Jurkat, Clone E6-1 (cell line): ENCODE measurements at places on chromosomes 6 and 20.

DNA sequence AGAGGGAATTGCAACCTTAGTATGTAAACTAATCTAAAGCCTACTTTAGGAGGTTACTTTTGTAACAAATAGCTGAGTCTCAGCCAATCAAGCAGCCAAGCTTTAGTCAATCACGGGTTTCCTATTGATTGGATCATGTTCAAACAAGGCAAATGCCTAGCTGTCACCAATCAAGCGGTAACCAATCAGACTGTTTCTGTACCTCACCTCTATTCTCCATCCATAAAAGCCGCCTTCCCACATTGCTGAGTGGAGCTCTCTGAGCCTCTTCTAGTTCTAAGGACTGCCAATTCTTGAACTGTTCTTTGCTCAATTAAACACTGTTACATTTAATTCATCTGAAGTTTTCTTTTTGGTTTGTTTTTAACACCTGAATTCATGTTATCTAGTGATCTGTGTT, 148.4 kb upstream of the BMP5 start:
- DNase-seq = no peak

- DNase-seq = no peak
Observed at GRCh38 chr6:79468116-79468515, 69.1 kb downstream of the LCA5 start.

DNA sequence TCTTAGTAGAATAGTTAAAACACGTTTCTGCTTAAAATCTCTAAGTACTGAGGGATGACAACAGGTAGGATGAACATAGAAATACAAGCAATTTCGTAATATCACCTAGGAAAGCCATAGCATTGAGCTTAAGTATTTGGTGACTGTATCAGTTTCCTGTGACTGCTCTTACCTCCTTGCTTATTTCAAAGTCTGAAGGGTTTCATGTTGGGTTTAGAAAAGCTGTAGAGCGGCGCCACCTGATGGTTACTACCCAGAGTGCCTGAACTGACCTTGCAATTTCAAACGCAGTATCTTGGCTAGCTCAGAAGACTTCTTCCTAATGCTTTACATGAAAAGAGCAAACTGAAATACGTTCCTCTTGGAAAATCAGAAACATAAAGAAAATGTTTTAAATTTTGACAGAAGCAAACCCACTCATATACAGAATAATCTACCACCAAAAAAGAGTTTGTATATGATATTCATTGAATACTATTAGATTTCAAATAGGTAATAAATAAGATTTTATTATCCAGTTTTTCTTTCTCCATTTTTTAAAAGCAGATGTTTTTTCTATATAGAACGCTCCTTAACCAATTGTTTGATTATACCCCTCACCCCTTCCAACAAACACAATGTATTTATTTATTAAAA, 82.3 kb upstream of the RIPOR2 start:
- peak; percentile 72 for DNase-seq

- DNase-seq = no peak
Observed at GRCh38 chr20:54717983-54718382, 242.6 kb downstream of the DOK5 start.

GRCh38 chr6:74091136-74091793, 395.3 kb downstream of the CD109 start:
- peak; percentile 24 for DNase-seq

DNA sequence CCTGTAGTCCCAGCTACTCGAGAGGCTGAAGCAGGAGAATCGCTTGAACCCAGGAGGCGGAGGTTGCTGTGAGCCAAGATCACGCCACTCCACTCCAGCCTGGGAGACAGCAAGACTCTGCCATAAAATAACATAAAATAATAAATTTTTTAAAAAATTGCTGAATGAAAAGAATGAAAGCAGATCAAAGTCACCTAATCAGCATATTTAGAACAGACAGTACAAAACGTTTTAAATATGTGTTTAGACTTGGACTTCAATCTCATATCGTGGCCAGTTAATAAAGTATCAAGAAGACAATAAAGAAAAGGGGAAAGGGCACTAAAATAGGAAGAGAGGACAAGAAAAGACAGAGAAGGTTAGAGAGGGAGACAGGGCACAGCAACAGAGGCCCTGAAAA, 74.6 kb downstream of the EPM2A start:
- DNase-seq = no peak

DNA sequence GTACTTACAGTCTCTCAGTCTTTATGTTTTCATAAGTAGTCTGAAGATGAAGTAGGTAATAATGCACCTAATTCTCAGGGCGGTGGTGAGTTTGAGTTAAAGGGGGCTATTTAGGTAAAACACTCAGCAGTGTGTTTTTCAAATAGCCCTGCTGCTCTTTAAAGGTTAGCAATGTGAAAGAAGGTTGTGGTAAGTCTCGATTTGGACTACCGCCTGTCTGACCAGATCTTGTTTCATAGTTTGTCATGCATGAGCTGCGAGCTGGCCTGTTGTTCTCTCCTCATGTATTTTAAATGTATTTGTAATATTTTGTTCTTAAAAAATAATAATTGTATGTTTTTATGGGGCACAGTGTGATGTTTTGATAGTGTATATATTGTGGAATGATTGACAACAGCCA, 340.2 kb downstream of the DHX35 start:
- DNase-seq = no peak

DNA sequence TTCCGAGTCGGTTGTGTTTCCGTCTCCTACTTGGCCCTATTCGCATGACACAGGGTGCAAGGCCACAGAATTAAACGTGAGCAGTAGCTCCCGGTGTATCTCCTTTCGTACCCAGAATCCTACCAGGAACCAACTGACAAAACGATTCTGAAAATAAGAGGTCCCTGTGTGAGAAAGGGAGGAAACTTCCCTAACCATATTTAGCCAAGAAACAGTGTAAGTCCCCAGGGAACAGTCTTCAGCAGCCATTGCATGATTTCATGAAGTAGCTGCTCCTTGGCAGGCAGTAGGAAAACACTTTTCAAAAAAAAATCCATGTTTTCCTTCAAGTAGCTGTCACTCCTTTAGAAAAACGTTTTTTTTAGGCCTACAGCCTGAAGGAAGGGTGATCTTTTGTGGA, 46.9 kb downstream of the PDE10A start:
- no peak for DNase-seq

DNA sequence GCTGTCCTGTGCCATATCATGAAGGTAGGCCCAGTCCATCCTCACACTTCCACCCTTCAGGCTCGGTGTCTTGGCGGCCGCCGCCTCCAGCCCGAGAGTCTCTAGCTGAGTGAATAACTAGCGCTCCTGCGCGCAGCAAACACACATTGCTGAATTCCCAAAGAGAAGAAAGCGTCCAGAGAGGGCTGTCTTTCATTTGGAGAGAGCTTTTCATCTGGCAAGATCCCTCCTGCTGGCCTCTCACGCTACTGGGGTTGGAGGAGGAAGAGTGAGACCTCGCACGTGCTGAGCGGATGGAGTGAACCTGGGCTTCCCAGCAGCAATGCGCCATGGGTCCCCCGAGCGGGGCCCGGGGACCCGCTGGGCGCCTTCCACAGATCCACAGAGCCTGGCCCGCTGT, 73.2 kb downstream of the NCR2 start:
- no peak for DNase-seq

DNA sequence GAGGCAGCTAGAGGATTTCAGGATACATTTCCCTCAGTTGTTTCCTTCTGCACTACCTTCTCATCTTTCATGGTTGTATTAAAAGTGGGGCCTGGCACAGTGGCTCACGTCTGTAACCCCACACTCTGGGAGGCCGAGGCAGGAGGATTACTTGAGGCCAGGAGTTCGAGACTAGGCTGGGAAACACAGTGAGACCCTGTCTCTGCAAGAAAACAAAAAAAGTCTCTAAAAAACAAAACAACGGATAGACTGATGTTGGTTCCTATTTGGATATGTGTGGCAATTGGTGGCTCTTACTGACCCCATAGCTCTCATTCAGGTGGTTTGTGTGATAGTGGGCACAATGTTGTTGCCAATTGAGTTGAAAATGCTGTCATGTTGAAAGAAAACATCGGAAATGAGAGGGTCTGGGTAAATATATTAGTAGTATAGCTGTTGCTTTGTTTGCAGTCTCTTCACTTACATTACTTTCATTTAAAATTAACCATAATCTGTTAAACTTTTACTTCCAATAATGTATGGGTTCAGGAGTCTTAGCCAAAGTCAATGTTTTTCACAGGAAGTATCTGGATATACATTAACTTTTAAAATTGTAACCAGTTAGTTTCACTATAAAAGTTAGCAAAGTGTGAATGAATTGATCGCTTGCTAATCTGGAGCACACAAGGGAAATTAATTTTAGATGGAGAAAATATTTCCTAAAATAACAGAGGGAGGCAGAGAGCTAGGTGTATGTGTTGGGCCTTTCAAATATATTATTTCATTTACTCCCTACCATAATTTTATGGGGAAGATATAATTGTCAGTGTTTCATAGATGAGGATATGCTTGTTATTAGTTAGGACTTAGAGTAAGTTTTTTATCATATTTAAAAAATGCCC, 31.1 kb downstream of the UTRN start:
- DNase-seq = no peak
